Myometrial cell (primary cell): ENCODE measurements at places on chromosomes 11 and 22. TPM values are rescaled to one million over a fixed set of nuclear protein-coding genes. Genes with fewer than 3 reads are reported as not detected.

Gene DCHS1
- 11.8 and 12.8 TPM in 2 replicates for total RNA-seq

Gene MCAM
- 77.6 and 86.5 TPM in 2 replicates for total RNA-seq

Gene CXCR5
- not detected in 2 replicates for total RNA-seq

Gene SGSM1
- total RNA-seq: under 0.01 TPM in 1 of 2 replicates, not detected in the other

Gene NLRP14
- under 0.01 TPM in 1 of 2 replicates, not detected in the other for total RNA-seq

Gene CBLIF
- total RNA-seq: not detected in 2 replicates
